ENCODE measurements at places on chromosomes 12 and 14.

- DNase-seq, result no peak
Observed at GRCh38 chr12:38016602-38017001, 300.0 kb upstream of the ALG10B start.

GRCh38 chr12:120984351-120984898, 6.1 kb downstream of the HNF1A start:
- DNase-seq, result no peak

- DNase-seq, result no peak
Observed at GRCh38 chr12:111148005-111148404, 220.9 kb downstream of the PHETA1 start.

GRCh38 chr12:116370886-116371580, 93.5 kb upstream of the MED13L start:
- DNase-seq, result no peak

All from stimulated activated naive CD4-positive, alpha-beta T cell treated with Interleukin-2 at 50 U/mL for 16 hours (primary cell).